SK-N-DZ (cell line): ENCODE measurements at places on chromosomes 6 and 20.
A peak's percentile ranks its signal among the peaks of the same experiment; 100 is the strongest.

DNA sequence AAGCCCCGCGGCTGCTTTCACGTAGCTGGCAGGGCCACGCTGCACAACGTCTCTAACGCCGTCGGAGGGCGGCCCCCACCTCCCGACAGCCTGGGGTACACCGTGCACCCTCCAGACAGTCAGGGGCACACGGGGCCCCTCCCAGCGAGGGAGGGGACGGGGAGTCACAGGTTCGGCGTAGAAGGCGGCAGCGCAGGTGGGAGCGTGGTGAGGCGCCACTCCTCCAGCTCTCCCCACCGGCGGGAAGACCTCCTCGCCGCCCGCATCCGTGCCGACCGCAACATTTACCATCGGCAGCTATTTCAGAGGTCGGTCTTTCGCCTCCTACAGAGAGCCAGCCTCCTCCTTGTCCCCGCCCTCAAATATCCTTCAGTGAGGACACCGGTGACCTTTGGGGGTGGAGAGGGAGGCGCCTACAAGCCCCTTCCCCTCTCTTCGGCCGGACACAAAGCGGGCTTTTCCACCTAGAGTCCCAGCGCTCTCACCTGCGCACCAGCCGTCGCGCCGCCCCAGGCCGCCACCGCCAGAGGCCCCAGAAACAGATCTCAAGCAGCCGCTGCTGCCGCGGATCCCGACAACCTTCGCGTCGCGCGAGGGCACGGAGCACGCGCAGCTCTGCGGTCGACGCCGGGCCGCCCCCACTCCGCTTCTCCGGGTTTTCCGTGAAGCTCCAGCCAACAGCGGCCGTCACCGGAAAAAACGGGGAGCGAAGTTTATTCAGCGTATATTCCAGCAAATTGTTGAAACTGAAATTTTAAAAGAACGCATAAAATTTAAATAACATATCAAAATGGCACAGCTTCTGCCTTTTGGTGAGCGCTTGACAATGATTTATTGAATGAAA is at the start of gene MKKS:
Gene MKKS, minus strand, starts transcription at position 600 of the 844 bp plus-strand sequence. CDS start 20,708 bp downstream, outside the sequence.
- peak; percentile 94 for DNase-seq

DNA sequence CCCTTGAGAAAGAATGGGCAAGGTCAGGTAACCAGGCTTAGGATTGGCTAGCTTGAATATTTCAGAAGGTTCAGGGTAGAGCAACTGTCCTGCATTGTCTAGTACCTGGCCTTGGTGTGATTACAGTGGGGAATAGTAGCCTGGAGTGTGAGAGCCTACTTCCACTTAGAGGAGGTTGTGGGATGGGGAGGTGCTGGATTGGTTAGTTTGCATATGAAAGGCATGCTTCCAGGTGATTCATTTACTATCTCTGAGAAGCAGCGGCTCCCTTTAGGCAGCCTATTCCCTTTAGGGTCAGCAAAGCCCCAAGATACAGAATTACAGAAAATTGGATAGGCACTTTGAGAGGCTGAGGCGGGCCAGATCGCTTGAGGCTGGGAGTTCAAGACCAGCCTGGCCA is 25.0 kb upstream of the SCGN start:
- no peak for DNase-seq

DNA sequence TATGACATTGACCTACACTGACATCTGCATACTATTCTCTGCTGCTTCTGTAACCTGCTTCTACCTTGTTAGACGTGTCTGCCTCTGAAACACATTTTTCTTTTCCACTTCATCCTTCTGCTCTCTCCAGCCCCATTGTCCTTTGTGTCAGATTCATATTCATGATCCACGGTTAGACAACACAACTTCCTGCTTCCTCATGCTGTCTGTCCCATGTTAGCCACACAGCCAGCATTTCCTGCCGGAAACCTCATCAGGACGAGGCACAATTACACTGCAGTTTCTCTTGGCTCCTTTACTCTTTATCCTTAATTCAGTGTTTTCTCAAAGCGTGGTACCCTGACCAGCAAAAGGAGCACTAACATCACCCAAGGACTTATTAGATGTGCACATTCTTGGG is 150.2 kb downstream of the TBC1D7 start:
- DNase-seq, result no peak

DNA sequence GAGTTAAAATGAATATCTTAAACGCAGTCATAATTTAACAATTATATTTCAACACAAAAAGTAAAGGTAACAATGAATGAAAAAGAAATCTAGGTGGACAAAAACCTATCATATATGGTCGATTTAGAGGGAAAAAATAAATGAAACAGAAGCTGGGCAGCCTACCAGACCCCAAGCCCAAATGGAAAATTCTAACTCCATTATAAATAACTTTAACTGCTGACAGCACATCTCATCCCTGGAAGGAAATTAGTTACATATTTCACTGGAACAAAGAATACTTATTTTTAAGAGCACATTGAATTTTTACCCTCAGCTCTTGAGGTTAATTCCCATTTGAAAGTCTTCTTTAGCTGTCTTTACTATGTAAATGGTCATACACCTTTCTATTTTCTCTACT is 39.1 kb downstream of the COL12A1 start:
- no peak for DNase-seq

GRCh38 chr20:35601990-35602389 is 13.6 kb upstream of the SPAG4 start:
- DNase-seq, result no peak

DNA sequence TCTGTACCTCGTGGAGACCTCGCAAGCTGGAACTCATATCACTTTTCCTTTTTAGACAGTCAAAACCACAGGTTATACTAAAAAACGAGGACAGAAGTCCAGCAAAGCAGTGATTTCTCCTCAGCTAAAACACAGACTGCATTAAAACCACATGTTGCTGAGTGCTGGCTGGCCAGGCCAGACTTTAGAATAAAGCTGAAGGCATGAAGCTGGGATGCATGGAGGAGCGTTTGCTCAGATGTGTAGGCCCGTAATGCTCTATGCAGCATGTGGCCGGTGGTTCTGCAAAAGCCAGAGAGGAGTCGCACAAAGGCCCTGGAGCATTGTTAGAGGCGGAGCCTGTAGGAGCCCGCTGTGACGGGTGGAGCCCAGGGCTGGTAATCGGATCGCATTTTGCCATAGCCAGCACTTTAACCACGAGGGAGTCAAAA is 83.6 kb downstream of the SMOC2 start:
- DNase-seq, result no peak

DNA sequence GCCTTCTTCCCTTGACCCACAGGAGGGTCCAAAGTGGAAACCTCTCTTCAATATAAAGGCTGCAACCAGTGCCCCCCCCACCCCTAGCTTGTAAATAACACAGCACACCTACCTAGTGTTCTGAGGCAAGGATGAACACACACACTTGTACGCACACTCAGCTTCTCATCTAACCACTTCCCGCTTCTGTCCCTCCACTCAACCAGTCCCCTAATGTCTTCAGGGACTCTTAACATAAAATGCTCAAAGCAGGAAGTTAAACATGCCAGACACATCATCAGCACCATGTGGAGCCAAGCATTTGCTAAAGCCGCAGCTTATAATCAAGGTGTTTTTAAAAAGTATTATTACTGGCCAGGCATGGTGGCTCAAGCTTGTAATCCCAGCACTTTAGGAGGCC is 35.3 kb downstream of the FOXQ1 start:
- no peak for DNase-seq

- no peak for DNase-seq
These were observed 2.0 kb downstream of the LKAAEAR1 start for GRCh38 chr20:64082126-64082731.

- DNase-seq, result no peak
These were observed 8.9 kb downstream of the RWDD1 start for GRCh38 chr6:116580198-116580597.

DNA sequence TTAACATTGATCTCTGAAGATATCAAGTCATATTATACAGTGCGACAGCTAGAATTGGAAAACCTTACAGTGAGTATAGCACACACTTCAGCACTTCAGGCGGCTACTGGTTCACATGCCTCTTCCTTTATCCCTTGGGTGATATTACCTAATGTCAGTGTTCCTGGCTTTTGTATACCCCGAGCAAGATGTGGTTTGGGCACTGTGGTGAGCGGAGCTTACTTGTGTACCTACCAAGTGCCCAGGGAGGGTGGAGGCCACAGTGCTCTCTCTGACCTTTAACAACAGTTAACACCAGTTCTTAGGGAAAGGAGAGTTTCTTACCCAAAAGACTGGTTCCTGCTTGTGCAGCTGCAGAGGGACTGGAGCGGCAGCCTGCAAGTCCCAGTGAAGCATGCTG is 64.4 kb downstream of the PTPN1 start:
- no peak for DNase-seq

DNA sequence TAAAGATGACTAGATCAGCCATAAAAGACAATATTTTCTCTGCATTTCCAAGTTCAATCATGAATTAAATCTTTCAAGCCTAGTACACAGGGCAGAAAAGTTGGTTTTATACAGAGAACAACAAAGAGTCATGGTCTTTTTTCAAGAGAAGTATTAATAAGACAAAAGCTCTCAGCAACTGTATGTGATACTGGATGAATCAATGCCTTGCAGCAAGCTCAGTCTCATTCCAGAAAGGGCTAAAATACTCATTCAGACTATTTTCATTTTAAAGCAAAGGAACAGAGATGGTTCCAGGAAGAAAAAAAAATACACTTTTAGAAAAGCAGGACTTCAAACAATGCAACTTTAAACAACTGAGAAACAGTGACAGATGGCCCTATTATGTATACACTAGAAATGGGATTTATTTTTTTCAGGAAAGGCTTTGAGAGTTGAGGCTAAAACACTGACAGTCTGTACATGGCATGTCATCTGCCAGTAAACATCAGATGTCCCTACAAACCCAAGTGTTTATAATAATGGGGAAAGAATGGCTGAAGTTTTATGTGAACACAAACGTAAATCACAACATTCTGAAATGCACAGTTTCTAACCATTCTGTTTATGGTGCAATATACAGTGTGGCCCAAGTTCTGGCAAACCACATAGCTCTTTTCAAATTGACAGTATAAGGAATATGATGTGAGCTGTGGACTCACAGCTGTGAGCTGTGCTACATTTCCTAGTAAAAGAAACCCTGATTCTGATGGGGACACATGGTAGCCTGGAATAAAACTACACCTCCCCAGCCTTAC is 114.3 kb upstream of the DST start:
- no peak for DNase-seq

- no peak for DNase-seq
These were observed 100.9 kb downstream of the TMEM200A start for GRCh38 chr6:130466748-130467061.

DNA sequence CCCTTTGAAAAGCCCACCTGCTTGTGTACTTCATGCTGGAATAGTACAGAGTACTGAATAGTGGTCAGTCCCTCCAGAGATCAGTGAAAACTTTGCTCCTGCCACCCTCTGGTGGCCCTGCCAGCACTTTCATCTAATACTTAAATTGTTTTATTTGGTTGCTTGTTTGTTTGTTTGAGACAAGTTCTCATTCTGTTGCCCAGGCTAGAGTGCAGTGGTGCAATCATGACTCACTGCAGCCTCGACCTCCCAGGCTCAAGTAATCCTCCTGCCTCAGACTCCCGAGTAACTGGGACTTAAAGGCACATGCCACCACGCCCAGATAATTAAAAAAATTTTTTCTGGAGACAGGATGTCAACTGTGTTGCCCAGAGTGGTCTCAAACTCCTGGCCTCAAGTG is 9.1 kb downstream of the FAM83D start:
- no peak for DNase-seq

DNA sequence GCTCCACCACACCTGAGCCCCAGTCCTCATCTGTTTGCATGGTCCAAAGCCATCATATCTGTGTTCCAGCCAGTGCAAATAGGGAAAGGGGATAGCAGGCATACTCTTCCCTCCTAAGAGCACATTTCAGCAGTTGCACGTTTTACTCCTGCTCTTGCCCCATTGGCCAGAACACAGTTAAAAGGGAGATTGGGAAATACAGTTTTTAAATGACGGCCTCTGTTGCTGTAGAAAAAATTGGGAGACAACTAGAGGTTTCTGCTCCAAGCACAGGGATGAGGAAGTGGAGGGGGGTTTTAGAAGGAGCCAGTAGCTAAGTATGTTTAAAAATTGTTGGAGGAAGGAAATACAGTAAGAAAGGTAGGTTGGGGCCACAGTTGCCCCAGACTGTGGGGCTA is 14.6 kb upstream of the STK35 start:
- DNase-seq, result no peak

DNA sequence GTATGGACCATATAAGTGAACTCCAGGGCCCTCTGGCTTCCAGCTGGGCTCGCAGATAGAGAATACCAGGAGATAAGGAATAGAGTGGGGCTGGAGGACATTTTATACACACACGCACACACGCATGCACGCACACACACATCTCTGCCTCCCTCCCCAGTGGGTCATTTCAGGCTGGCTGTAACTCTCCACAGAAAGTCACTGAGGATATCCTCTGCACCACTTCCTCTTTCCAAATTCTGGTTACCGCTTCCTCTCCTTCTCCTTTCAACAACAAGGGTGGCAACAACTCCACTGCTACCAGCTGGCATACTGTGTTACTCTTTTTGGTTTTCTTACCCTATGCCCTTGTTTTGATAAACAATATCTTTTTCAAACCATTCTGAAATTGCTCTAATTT is 280.2 kb downstream of the COL12A1 start:
- no peak for DNase-seq

DNA sequence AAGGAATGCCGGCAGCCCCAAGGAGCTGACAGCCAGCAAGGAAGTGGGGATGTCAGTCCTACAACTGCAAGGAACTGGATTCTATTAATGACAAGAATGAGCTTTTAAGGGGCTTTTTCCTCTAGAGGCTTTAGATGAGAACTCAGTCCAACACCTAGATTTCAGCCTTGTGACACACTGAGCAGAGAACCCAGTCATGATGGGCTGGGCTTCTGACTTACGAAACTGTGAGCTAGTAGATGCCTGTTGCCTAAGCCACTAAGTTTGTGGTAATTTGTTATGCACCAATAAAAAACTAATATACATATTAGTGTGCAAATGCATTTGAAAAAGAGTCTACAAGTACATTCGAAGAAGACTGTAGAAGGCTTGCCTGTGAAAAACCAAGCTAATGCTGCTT is 263.3 kb downstream of the SOX4 start:
- DNase-seq, result no peak

GRCh38 chr6:110326057-110326456 is 32.1 kb downstream of the METTL24 start:
- no peak for DNase-seq

DNA sequence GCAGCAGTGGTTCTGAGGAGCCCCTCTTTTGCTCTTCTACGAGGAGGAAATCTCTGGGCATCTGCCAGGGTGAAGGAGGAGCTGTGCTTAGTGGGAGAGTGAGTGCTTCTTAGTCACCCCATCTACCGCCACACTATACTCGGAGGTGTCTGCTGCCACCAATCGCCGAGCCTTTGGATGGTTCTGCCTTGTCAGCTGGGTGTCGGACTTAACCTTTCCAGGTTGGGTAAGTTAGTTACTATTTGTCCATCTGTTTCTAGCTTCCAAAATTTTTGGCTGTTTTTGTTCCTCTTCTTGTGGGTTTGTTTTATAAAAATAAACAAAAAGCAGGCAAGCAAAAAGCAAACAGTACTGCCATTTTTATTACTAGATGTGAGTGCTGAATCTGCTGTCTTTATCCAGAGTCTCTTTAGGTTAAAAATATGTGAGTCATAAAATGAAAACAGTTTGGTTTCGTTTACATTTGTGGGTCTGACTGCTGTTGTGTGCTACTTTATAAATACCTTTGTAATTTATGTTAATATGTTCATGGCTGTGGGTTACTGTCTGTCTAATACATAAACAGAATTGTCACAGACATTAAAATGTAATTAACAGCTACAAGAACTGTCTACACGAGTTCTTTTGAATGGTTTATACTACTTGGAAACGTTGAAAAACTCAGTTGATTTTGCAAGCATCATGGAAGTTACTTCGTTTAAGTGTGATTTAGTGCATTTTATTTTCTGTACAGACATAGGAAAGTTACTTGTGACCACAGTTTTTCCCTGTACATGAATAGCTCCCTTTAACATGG is 89.2 kb downstream of the ARID1B start:
- no peak for DNase-seq
